Stimulated activated CD4-positive, alpha-beta T cell treated with anti-CD3 and anti-CD28 coated beads, Interleukin-1b, Interleukin-23, amount 100 ng/mL, for 1 hour (primary cell): ENCODE measurements at places on chromosomes 3 and 15.

- no peak for DNase-seq
These were observed 578.0 kb downstream of the UNC13C start for GRCh38 chr15:54556231-54556630.

- no peak for DNase-seq
These were observed 3.5 kb downstream of the SPINT1 start for GRCh38 chr15:40847223-40847961.

GRCh38 chr3:107810171-107811071 is 280.4 kb downstream of the CD47 start:
- no peak for DNase-seq

GRCh38 chr3:154758109-154758868 is 321.8 kb upstream of the MME start:
- no peak for DNase-seq

GRCh38 chr3:186165331-186165730 is 56.4 kb upstream of the ETV5 start:
- no peak for DNase-seq

- DNase-seq: no peak
These were observed 3.0 kb downstream of the POMGNT2 start for GRCh38 chr3:43102773-43103480.

- no peak for DNase-seq
These were observed 82.1 kb downstream of the MYO1E start for GRCh38 chr15:59290295-59291212.

DNA sequence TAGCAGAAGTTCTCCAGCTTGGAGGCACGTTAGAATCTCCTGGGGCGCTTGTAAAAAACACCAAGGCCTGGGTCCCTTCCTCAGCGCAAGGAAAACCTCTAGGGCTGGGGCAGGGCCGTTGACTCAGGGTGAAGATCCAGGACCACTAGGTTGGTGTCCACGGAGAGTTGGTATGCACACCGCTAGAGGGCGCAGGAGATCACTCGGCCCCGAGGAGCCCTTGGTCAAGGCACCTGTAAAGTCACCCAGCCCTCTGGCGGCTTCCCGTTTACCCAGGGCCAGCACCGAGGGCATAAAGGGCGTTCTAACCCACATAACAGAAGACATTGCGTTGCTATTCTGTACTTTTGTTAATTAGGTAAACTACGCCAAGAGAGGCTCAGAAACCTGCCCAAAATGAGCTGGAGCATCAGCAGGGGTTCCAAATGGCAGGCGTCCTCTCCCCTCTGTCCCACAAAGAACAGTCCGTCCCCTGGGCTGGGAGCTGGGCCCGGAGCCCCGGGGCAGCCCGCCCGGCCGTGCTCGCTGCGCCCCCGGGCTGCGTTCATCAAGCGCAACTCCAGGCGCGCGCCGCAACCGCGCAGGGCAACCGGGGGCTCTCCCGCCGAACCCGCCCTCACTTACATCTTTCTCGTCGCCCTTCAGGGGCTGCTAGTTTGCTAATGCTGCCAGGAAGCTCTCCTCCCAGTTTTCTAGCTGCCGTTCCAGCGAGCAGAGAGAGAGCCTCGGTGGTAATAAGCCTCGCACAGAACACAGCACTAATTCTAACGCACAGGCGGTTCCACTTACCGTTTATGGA is 332.1 kb downstream of the ARRDC4 start:
- DNase-seq: no peak
